Activated CD8-positive, alpha-beta T cell treated with anti-CD3 and anti-CD28 coated beads, Interleukin-2, amount 10 ng/mL, durations not matched to agents 7 days and 5 days (primary cell): ENCODE measurements at places on chromosomes 5 and 9.

GRCh38 chr5:56190497-56190896, 42.6 kb downstream of the ANKRD55 start:
- no peak overlapping the region for H3K4me3 ChIP-seq
- H3K36me3 ChIP-seq = no peaks in the 10 kb centered on the region
- H3K4me1 ChIP-seq = peaks cover 6% of the 10 kb centered on the region
- H3K27ac ChIP-seq = no peak overlapping the region
- no peak for DNase-seq
- H3K27me3 ChIP-seq = no peaks in the 10 kb centered on the region

- H3K4me3 ChIP-seq = no peak overlapping the region
- H3K36me3 ChIP-seq = peaks cover 28% of the 10 kb centered on the region
- no peaks in the 10 kb centered on the region for H3K27me3 ChIP-seq
- no peak overlapping the region for H3K27ac ChIP-seq
Observed at GRCh38 chr9:126386088-126386487, 59.5 kb downstream of the MVB12B start.

GRCh38 chr5:3787604-3788003, 192.0 kb downstream of the IRX1 start:
- H3K36me3 ChIP-seq = no peaks in the 10 kb centered on the region
- H3K4me1 ChIP-seq = no peaks in the 10 kb centered on the region
- no peaks in the 10 kb centered on the region for H3K27me3 ChIP-seq
- H3K4me3 ChIP-seq = no peak overlapping the region
- no peak for DNase-seq
- H3K27ac ChIP-seq = no peak overlapping the region

GRCh38 chr9:69936427-69936826, 107.2 kb upstream of the MAMDC2 start:
- peaks cover 10% of the 10 kb centered on the region for H3K27me3 ChIP-seq
- H3K27ac ChIP-seq = no peak overlapping the region
- no peaks in the 10 kb centered on the region for H3K4me1 ChIP-seq
- H3K36me3 ChIP-seq = no peaks in the 10 kb centered on the region
- no peak for DNase-seq

DNA sequence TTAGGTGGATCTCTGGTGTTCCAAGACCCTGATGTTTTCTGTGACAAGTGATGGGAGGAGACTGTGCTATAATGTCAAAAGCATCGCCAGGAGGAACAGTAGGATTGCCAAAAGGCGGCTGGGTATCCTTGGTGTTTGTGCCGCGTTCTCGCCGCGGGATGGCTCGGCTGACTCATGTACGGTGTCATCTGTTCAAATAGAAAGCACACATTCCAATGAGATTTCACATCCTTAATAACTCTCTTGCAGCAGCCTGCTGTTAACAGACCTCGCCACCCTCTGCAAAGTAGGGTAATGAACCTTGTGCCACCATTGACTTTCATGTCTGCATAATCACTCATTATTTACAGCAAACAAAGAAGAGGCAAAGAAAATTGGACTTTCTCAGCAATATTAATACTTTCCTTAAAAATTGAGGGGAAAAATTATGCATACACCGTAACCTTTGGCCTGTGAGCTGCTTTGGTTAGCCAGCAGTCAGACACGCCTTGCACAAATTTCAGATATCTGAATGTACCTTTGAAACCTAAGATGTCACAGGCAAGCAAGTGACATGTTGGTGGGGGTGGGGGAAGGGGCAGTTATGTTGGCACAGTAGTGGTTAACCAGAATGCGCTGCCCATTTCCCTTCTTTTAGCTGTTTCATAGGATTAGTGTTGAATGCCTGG, 289.4 kb downstream of the EFNA5 start:
- no peaks in the 10 kb centered on the region for H3K4me1 ChIP-seq
- no peak overlapping the region for H3K27ac ChIP-seq
- H3K36me3 ChIP-seq = no peaks in the 10 kb centered on the region
- peaks cover 7% of the 10 kb centered on the region for H3K27me3 ChIP-seq
- DNase-seq = no peak
